ENCODE measurements at places on chromosomes 13 and 19.

DNA sequence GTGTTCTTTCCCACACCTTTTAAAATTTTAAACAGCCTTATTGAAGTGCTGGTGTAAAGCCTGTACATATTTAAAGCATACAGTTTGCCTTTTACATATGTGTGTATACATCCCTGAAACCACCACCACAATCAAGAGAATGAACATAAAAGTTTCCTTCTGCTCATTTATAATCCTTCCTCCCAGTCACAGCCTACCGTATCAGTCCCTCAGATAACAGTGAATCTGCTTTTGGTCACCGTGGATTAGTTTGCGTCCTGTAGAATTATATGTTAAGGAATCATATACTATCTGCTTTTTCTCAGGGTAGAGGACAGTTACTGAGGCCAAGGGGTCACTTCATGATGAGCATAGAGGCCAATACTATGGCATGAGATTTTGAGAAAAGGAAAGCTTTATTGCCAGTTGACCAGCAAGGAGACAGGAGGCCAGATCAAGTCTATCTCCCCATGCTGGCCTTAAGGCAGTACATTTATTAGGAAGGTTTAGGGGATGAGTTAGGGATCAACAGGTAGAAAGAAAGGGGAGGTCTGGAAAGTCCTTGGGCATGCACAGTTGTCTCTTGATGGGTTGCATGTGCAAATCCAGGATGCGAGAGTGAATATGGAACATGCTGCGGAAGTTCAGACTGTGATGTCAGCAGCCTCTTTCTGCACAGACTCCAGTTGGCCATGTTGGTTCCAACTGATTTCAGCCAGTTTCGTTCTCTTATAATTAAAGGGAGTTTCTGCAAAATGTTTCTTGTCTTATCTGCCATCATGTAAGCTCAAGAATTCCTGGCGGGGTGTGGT, 36.3 kb upstream of the LSM14A start:
- no peak for DNase-seq

DNA sequence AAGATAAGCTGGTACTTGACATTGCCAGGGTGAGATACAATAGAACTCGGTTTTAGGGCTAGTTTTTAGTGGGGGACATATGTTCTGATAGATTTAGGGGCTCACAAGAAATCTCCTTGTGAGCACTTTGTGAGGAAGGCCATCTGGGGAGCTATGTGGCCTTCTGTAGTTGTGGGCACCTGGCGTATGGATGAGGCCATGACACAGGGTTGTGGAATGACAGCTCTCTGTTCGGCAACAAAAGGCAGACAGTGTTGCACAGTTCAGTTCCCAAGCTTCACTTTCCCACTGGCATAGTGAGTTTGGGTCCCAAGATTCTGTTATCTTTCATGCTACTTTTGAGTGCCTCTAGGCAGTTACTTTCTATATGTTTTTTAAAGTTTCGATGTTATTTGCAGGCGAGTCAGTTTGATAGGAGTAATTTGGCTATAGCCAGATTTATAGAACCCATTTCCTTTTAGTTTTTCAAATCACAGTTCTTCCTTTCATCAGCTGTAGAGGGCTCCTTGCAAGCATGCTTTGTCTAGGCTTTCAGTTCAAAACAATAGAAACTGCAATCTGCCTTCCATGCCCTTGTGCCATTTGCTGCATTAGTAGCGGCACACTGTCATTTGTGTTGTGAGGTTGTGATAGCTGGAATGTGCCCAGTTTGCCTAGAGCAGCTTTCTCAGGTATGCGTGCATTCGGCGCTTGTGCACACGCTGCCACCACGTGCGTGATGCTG, 70.6 kb upstream of the TEX29 start:
- DNase-seq: no peak

DNA sequence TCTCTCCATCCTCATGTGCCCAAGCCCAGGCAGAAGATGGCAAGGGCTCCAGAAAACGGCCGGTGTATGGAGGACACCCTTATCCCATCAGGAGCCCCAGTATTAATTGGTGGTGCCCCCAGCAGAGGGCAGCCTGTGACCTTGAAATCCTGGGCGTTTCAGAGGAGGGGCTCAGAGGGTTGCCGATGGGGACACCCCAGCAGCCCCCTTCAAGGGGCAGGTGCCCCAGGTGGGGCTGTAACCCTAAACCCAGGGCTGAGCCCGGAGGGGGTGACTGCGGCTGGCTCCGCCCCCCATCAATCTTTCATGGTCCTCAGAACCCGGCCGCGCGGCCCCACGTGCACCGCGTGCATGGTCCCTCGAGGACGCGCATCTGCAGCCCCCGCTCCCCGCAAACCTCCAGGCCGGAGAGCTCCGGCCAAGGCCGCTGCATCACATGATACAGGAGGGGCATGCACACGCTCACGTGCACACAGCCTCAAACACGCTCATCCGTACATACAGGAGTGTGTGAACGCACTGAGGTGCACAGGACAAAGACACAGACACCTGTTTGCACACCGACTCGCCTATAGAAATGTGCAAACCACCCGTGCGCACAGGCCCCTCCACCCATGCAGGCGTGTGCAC, 949 bp downstream of the RAB3A start:
- DNase-seq: no peak

- no peak for DNase-seq
Measured at GRCh38 chr13:64930636-64931035, 2299.5 kb downstream of the PCDH9 start.

GRCh38 chr13:98916403-98916802, 61.5 kb downstream of the DOCK9 start:
- no peak for DNase-seq

GRCh38 chr19:1799695-1800342, 12.3 kb downstream of the ATP8B3 start:
- no peak for DNase-seq

DNA sequence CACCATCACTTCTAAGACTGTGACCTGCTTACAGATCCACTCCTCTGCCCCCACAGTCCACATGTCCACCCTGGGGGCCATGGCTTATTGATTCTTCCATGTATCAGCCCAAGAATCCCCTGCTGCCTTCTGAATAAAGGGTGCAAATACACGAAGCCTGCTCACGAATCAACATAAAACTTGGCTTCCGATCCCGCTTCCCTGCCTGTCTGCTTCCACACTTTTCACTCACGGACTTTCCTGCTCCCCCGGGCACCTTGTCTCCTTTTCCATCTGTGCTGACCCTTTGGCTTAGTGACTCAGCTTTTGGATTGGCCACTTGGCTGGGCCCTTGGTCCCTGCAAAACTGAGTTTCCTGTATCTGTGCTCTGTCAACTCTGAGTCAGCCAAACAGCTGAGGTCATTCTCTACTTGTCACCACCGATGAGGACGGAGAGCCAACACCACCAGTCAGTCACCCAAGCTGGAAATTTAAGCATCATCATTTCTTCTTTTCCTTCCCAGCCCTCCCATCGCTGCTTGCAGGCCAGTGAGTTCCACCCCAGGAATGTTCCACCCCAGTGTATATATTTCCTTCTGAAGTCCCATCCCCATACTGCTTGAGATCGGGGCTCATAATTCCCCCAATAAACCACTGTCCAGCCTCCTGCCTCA, 11.4 kb upstream of the USP12 start:
- peak; percentile 73 for DNase-seq

DNA sequence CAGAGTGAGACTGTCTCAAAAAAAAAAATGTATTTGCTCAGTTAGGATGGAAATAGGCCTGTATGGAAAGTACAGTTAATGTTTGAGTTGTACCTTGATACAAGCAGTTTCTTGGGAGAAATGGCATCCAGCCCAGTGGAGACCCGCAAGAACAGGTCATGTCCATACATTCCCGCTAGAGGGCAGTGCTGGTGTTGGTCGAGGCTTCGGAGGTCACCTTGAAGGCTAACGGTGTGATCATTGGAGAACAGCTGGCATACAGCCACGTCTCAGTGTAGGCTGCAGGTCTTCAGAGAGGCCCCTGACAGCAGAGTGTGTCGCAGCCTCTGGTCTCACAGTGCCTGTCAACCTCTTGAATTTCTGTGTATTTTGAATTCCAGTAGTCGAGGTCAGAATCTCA, 7.5 kb downstream of the ZNF610 start:
- peak; percentile 13 for DNase-seq

GRCh38 chr19:19538785-19539166, 711 bp downstream of the CILP2 start:
- no peak for DNase-seq
